Stimulated activated CD8-positive, alpha-beta memory T cell treated with anti-CD3 and anti-CD28 coated beads, Interleukin-4, amount 100 ng/mL, for 1 hour (primary cell): ENCODE measurements at places on chromosomes 7 and 10.

- DNase-seq, result no peak
Measured at GRCh38 chr7:126608339-126608776, 644.4 kb downstream of the GRM8 start.

DNA sequence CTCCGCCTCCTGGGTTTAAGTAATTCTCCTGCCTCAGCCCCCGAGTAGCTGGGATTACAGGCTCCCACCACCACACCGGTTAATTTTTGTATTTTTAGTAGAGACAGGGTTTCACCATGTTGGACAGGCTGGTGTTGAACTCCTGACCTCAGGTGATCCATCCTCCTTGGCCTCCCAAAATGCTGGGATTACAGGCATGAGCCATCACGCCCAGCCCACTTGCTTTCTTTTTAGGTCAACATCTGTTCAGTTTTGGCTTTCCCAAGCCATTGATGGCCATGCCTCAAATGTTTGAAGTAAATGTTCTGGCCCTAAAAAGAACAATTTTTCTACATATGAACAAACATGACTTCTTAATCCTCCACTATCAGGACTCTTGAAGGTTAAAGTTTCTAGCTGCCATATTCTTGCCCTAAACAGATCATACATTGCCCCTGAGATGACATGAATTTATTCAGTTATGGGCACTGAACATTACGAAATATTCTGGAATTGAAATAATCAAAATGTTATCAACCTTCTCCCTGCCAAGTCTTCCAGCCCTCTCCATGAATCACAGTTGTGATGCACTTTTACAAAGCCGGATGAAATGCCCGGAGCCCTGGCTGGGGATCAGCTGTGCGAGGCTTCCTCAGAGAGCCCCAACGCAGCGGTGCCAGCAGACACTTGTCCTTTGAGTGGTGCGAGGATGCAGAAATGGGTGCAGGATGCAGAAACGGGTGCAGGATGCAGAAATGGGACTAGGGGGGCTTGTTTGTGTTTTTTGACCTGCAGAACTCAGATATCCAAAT lies 2.9 kb downstream of the MRLN start:
- DNase-seq, result no peak

DNA sequence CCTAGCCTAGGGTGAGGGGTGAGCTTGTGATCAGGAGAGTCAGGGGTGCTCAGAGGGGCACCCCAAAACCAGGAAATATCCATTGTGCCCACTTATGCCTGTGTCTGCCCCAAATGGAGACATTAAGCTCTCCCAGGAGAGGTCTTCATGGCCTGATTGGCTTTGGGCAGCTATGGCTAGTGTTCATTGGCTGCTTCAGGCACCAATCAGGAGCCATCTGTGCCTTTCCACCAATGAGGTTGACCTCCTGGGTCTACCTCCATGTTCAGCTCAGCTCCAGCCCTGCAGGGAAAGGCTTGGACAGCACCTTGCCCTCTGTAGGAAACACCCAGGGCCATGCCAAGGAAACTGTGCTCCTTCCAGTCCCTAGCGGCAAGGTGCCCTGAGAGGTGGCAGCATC lies 23.9 kb upstream of the HSPB1 start:
- DNase-seq, result no peak

DNA sequence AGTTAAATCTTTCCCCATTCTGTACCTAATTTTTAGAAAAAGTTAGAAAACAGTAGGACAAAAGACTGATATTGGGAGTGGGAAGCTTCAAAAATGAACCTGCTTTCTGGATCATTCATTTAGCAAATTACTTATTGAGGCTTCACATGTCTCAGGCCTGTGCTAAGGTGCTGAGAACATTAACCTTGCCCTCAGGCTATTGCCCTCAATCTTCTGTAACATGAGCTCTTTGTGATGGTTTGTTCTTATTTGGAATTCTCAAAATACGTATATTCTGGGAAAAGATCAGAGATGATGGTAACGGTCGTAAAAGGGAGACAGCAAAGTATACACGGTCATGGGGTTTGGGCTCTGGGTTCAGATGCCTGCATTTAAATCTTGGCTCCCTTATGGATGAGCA lies 39.5 kb upstream of the PRKG1 start:
- no peak for DNase-seq

DNA sequence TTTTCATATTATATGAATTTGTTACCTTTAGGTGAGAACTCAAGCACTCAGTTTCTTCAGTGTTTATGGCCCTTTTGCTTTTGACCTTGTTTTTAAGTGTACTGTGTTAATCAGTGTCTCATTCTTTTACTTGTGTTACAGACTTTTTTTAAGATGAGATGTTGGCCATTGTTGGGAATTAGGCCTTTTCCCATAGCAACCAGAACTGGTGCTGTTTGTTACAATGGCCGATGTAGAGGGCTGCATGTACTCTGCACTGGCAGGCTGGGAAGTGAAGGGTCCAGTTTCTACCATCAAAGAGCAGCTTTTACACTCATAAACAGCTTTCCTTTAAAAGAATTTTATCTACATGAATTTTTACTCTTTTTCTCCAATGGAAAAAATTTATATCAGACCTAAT lies 65.1 kb downstream of the SHH start:
- no peak for DNase-seq

DNA sequence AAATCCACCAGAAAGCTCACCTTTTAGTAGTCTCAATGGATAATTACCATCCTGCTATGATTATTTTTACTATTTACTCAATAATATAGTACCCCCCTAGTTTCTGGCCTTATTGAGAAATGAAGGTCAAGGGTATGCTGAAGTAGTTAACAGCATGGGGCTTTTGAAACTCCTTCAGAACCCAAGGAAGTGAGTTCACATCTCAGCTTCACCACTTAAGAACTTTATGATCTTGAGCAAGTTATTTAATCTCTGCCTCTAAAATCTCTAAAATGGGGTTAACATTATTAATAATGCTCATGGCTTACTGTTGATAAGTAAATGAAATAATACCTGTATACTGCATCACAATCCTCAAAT lies 5.8 kb downstream of the MTPN start:
- no peak for DNase-seq

GRCh38 chr10:5095687-5096086 lies 1.5 kb downstream of the AKR1C3 start:
- no peak for DNase-seq
